Tongue (tissue), 3 donors: ENCODE measurements at places on chromosomes 4 and X. TPM values are rescaled to one million over a fixed set of nuclear protein-coding genes. Genes with fewer than 3 reads are reported as not detected.

The SPATA18 gene
- 3.6 TPM for total RNA-seq

DNA sequence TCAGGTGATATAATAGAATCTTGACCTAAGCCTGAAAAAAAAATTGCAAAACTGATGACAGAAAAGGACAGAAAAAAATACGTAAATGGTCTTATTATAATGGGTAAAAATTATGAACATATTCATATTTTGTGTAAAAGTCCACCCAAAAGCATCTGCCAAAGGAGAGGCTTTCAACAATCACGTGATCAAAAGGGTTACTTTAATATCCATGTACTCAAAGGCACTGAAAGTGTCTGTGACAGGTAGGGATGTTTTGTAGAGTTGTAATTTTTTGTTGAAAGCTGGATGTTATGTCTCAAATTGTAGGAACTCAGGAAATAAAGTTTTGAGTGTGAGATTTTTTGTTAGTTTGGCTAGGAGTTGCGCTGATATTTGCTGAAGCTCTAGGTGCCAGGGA, 144.8 kb upstream of the GALNTL6 start:
- no peak for DNase-seq

DNA sequence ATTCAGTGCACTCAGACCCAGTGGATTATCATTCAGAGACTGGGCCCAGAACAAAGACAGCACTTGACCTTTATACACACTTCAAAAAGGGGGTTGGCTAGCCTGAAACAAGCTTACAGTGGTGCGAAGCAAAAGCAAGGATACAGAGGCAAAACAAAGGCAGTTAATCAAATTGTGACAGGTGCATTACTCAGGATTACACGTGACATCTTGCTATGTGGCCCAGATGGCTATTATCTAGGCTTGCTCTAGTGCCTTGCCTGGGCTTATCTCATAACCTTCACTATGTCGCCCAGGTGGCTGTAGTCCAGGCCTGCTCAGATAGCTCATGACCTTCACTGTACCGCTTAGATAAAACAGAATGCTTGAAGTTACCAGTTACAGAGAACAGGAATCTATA, 1092.1 kb upstream of the PRKX start:
- DNase-seq, result no peak

- DNase-seq, result no peak
Observed at GRCh38 chr4:37872310-37872988, 18.4 kb upstream of the TBC1D1 start.

DNA sequence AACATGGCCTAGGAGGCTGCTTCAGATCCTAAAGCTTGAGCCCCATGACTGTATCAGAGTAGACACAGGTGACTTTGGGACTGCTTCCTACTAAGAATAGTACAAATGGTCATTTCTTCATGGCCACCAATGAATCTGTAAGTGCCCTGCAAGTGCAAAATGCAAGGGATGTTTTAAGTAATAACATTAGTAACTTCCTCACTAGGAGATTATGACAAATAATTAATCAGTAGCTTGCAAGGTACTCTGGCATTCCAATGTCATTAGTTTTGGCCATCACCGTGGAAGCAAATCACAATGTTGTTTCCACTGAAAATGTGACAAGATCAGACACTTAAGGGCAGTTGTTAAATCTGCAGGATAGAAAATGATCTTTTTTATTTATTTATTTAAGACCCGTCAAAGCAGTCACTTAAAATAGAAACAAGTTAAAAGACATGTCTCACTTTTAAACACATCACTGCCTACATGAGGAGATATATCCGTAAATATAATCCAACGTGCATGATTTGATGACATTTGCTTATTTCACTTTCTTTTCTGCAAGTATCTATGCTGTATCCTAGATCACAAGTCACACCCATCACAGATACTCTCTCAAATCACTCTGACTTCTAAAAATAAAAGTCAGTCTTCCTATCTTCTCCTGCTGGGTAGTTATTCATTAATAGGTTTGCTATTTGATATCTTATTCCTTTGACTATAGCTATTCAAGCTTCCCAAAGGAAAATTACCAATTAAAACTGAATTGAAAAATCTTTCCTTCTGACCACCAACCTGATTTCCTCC, 400.6 kb downstream of the IL15 start:
- DNase-seq, result no peak

The NALF2 gene
- total RNA-seq, result 0.10 TPM

DNA sequence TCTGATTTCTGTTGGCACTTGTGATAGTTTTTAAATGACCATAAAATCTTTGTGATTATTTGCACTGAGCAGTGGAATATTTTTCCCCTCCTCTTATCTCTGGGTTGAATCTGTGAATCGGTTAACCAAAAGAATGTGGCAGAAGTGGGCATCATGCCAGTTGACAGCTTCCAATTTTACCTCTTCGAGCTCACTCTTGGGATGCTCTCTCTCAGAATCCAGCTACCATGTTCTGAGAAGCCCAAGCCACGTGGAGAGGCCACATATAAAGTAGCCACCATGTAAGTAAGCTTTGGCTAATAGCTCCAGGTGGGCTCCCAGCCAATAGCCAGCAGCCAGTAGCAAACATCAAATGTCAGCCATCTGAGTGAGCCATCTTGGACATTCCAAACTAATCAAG, 12.9 kb upstream of the WDR19 start:
- DNase-seq, result no peak

The ADH4 gene
- not detected for total RNA-seq

DNA sequence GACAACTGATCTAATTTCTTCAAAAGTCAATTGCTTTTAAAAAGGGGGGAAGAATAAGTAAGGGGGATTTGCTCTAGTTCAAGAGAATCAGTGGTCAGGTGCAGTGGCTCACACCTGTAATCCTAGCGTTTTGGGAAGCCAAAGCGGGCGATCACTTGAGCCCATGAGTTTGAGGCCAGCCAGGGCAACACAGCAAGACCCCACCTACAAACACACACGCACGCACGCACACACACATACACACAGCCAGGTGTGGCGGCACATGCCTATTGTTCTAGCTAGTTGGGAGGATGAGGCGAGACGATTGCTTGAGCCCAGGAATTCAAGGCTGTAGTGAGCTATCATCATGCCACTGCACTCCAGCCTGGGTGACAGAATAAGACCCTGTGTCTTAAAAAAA, 9.6 kb downstream of the GRSF1 start:
- no peak for DNase-seq

DNA sequence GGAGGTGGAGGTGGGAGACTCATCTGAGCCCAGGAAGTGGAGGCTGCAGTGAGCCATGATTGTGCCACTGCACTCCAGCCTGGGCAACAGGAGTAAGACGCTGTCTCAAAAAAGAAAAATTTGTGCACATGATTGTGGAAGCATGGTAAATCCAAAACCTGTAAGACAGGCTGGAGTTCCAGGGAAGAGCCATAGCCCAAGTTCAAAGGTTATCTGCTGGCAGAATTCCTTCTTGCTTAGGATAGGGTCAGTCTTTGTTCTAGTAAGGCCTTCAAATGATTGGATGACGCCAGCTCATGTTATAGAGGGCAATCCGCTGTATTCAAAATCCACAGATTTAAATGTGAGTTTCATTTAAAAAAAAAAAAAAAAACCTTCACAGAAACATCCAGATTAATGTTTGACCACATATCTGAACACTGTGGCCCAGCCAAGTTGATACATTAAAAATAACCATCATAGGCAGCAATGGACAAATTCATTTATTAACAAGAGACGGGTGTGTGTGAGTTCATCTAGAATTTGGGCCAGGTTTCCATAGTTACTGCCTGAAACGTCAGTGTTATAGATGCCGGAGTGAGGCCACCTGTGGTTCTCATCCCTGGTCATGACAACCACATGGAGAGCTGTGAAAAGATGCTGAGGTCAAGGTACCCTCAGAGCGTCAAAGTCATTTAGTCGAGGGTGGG, 35.2 kb upstream of the SLC2A9 start:
- no peak for DNase-seq

The SEL1L3 gene
- 22.6 TPM for total RNA-seq

DNA sequence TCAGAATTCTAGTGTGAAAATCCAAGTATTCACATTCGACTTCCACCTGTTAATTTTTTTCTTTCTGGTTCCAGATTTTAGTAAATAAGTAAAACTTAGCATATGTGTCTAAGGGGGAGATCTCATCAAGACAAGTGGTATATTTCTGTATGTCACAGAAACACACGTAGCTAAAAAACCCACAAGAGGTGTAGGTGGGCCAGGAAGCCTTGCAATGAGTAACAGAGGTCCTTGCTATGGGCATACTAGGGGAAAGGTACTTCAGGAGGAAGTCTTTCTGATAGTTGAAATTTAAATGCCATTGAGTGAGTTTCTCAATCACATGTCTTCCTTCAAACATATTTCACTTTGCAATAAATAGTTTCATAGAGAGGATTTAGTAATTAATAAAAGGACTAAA, 315.8 kb downstream of the MID1IP1 start:
- DNase-seq, result no peak

- no peak for DNase-seq
Observed at GRCh38 chr4:112253382-112254000, 21.9 kb downstream of the AP1AR start.

GRCh38 chr4:77177199-77177598, 20.2 kb downstream of the CCNG2 start:
- DNase-seq, result peak; percentile 97

DNA sequence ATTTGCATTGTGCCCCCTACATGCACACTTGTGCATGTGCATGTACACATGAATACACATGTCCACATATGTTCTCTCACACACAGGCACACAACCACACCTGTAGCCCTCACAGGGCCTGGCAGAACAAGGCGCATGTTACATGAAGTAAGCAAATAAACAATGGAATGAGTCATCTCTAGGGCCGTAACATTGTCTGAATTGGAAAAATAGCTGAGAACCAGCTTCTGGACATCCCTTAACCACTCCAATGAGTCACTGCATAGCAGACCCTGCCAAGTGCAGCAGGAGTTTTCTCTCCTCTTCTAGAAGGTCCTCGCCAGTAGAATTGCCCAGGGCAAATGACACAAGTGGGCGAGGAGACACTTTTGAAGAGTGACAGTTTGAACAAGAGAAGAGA, 66.1 kb downstream of the MAGEA10 start:
- DNase-seq, result no peak

The GPM6B gene
- total RNA-seq, result 38.9 TPM

- DNase-seq, result peak; percentile 7
Observed at GRCh38 chrX:102835504-102836146, 101.4 kb upstream of the RAB40AL start.

- peak; percentile 39 for DNase-seq
Observed at GRCh38 chrX:130330706-130331105, 9.0 kb upstream of the SLC25A14 start.

GRCh38 chr4:189129044-189129694, 811.5 kb upstream of the FRG1 start:
- no peak for DNase-seq

The NLGN4X gene
- total RNA-seq, result 11.3 TPM

The CPZ gene
- total RNA-seq, result 6.8 TPM

The PIN4 gene
- 7.2 TPM for total RNA-seq

- DNase-seq, result no peak
Observed at GRCh38 chr4:78418406-78418805, 133.2 kb upstream of the ANXA3 start.

The PAGE1 gene
- not detected for total RNA-seq

The SSX2 gene
- total RNA-seq, result not detected

The CC2D2A gene
- 32.3 TPM for total RNA-seq

The PDCL2 gene
- not detected for total RNA-seq

The CAPN6 gene
- 463 TPM for total RNA-seq

DNA sequence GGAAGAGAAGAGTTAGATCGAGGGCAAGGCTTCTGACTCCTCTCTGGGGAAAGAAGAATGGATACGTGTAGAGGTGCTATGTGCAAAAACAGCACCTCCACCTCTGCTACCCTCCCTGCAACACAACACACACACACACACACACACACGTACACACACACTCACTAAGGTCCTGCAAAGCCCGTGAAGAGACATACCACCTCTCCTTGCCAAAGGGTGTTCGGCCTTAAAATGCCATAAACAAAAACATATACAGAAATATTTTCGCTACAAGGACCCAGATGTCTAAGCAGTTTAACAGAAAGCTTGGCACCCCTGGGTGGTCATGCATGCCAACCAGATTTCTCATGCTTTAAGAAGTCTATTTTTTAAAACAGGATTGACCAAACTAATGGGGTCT, 1.5 kb downstream of the TIFA start:
- DNase-seq, result peak; percentile 6

GRCh38 chr4:159240687-159241086, 137.8 kb downstream of the RAPGEF2 start:
- no peak for DNase-seq

The ZMAT1 gene
- total RNA-seq, result 3.7 TPM

The PNMA5 gene
- total RNA-seq, result not detected

The MSX1 gene
- total RNA-seq, result 3.7 TPM

The USP17L15 gene
- not detected for total RNA-seq

DNA sequence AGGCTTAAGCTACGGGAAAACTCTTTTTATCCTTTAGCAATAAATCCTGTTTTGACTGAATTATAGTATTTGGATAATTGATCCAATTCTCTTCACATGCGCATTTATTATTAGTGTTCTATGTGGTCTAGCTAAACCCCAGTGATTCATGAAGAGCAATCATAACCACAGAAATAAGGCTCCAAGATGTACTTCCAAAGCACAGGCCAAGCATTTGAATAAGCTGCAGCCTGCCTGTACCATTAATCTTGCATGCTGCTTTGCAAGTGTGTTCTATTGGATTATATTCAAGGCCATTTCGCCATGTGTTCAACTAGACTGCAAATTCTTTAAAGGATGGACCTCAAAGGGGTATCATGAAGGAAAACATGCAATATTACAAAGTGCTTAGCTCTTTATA, 385.2 kb upstream of the FAT1 start:
- no peak for DNase-seq

GRCh38 chr4:143163614-143164013, 21.1 kb upstream of the USP38 start:
- DNase-seq, result no peak

DNA sequence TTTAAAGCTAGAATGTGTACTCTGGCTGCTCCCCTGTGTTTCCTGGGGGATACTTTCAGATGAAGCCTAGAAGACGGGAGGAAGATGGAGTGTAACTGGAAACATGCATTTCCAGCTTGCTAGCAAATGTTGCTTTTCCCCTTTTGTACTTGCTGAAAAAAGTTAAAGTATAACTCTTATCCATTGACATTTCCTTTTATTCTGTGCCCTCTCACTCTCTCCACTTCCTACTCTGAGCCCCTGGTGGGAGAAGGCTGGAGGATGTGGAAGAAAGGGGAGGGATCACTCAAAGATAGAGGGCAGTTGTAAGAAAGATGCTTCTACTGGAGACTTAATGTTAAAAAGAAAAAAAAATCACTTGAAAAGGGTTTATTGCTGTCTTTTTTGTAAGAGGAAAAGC, 396.5 kb downstream of the DTHD1 start:
- no peak for DNase-seq

DNA sequence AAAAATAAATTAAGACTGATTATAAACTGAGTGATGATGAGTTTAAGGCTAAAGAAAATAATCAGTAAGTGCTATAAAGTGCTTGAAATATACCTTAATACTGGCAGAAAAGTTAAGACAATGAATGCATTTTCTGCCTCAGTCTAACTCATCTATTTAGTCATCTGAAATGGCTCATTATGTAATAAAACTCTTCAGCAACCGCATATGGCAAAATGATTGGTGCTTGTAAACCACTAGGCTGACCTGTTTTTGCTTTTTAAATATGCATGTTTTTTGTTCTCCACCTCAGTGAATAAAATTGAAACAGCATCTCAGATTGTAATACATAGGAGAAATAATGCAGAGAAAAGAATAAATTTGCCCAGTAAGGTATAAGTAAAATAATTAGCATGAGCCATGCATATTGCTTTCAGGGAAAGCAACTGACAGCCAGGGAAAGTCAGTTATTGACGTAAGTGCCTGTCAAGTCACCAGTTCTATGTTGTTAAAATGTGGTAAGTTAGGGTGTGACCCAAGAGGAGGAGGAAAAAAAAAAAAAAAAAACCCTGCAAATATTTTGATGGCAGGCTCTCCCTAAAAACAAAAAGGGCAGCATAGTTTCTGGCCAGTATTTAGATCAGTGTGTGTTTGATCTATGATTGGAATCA, 167.5 kb downstream of the PALLD start:
- DNase-seq, result no peak
